Cerebellar nuclear complex (tissue), 1 donor: ENCODE measurements at places on chromosomes 7 and 10.

DNA sequence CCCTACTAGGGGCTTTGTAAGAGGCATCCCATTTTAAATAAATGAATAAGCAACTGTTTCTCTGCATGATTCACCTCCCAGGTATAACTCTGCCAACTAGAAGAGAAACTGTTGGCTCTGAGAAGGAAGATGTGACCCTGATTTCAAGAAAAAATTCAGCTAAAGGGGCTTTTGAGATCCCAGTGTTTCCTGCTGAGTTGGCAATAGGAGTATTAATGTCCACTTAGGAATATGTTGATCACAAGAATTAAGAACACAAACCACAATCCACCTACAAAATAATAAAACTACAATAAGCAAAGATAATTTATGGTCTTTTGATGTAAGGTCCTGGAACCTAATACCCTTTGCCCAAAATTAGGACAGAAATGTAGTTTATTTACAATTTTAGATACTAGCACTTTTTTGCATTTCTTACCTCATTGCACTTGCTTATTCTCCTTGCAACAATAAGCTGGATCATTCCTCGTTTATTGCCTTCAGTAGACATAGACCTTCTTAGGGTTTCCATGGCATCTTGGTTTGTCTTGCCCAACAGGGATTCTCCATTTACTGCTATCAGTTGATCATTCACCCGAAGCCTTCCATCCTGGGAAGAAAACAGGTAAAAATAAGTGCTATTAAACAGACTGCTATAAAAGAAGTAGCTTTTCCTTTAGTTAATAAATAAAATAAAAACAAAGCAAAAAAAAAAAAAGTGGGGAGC is 456.2 kb downstream of the PARD3 start:
- DNase-seq, result no peak

DNA sequence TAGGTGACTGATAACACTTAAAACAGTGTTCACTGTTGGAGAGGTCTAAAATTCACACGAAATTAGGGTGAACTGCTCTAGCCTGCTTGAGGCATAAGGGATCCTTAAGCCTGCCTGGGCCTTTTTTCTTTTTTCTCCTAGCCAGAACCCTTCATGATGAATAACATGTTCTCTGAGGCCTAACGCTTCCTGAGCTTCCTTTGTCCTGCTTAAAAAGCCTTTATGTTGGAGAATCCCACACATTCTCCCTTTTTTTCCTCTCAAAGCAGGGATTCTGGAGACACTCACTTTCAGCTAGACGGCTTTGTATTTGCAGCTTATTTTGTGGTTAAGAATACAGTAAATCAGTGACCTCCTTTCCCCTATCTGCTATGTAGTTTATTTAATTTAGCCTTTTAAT is 354.7 kb upstream of the PHF14 start:
- DNase-seq, result no peak

DNA sequence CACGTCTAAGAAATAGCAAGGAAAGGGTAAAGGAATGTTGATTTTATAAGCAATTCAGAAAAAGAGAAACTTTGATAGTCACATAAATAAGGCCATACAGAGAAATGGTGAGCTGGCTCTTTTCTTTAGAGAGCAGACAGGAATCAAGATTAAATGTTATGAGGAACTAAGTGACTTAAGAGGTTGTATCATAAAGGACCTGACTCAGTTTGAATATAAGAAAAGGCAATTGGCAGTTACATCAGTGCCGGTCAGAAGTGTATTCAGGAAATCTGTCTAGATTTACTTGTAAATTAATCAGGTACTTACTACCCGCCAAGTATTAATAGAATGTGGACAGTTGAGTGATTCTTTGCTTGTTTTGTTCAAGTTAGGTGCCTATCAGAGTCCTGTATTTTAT is 2.1 kb downstream of the MRPL32 start:
- no peak for DNase-seq

DNA sequence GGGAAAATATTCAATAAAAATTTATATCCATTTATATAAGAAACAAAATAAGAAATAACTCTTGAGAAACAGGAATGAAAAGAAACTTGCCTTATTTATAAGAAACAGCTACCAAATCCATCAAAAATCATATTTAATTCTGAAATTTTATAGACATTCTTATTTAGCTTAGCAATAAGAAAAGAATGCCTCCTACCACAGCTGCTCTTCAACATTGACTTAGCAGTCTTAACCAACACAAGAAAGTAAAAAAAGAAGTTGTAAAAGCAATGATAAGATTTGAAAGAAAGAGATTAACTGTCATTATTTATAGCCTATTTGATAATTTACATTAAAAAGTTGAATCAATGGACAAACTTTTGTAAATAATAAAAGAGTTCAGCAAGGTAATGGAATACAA is 212.8 kb downstream of the ZNF365 start:
- no peak for DNase-seq

DNA sequence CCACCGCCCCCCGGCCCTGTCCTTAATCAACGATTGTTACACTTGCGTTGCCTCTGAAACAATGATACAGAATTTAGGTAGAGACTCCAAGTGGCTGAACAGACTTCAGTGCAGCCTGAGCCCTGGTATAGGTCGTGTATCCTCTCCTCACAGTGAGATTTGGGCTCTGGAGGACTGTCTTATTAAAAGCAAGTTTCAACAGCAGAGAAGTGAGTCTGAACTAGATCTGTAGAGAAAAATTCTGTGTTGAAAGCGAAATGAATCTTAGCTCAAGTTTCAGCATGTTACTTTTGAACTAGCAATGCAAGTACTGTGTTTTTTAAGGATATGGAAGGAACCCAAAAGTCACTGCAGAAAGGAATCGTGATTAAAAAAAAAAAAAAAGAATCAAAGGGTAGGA is 103.1 kb downstream of the HOXA1 start:
- no peak for DNase-seq

GRCh38 chr7:39832519-39833085 is 117.5 kb upstream of the CDK13 start:
- no peak for DNase-seq

- DNase-seq, result no peak
Measured at GRCh38 chr10:76736392-76736791, 901.2 kb downstream of the KCNMA1 start.

DNA sequence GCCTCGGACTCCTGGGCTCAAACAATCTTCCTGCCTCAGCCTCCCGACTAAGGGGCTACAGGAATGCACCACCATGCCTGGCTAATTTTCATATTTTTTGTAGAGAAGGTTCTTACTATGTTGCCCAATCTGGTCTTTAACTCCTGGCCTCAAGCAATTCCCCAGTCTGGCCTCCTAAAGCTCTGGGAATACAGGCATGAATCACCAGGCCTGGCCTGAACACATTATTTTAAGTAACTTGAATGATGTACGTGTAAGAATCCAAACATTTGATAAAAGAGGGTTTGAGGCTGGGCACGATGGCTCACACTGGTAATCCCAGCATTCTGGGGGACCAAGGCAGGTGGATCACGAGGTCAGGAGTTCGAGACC is 13.0 kb upstream of the BAMBI start:
- DNase-seq, result no peak

- DNase-seq, result no peak
Measured at GRCh38 chr10:3528271-3528670, 256.7 kb downstream of the KLF6 start.

- DNase-seq, result no peak
Measured at GRCh38 chr7:77238703-77239136, 39.1 kb upstream of the FGL2 start.

DNA sequence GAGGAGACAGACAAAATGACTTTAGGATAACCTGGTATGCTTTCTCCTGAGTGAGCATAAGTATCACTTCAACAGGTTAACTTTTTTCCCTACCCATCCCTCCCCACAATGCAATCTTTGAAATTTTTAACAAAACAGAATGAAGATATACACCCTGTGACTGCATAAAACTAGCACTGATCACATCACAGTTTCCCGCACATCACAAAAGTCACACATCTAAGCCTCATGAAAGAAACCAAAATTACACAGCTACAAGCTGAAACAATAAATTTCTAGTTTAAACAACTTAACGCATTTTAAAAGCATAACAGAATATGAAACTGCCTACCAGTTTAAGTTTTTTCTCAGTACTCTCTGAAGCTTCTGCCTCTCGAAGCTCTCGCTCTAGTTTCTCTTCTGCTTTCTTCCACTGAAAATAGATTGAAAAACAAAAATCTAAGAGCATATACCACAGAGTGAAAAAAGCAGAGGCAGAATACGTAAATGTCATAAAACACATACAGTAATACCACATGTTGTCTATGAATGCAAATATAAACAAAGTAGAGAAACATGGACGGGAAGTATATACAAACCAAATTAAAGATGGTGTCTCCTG is 18.1 kb downstream of the NOC3L start:
- no peak for DNase-seq

DNA sequence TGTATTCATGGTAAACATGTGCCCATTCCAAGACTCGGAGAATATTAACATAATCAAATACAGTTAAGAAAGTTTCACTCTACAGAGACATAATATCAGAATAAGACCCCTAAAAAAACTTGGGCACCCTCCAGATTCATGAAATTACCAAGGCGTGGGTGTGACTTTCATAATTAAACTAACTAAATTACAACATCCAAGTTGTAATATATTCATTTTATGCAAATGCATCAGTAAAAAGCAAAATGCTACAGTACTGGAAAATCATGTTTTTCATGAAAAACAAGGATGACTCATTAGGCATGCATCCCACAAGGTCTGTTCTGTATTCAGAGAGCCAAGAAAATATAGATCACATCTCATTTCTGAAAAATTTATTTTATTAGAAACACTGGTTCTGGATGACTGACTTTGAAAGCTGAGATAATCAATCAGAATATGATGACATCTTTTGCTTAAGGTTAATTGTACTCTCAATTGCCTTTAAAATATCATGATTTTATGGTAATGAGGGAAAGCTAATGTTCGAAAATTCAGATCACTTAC is 248.8 kb upstream of the SMIM30 start:
- no peak for DNase-seq

- DNase-seq, result no peak
Measured at GRCh38 chr7:79719216-79719615, 265.7 kb upstream of the MAGI2 start.

DNA sequence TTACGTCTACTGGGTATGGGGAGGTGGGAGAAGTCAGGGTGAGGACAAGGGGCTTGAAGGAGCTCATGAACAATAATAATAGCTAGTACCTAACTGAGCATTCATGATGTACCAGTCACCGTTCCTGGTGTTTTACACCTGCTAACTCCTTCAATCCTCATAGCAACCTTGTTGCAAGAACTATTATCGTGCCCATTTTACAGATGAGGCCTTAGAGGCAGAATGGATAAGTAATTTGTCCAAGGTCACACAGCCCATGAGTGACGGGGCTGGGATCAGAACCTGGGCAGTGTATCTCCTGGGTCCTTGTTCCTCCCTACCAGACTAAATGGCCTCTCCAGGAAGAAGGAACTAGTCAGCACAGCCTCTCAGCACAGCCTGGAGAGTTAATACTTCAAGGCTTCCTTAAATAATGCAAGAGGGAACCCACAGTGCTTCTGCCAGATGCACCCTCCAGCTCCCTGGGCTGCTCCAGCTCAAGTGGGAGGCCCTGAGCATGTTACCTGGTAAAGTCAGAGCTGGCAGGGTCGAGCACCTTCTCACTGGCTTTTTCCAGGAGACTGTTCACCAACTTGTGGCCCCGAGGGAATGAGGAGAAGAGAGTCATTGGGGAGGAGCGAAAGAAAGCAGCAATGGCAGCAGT is 28.8 kb downstream of the RRP12 start:
- DNase-seq, result no peak

DNA sequence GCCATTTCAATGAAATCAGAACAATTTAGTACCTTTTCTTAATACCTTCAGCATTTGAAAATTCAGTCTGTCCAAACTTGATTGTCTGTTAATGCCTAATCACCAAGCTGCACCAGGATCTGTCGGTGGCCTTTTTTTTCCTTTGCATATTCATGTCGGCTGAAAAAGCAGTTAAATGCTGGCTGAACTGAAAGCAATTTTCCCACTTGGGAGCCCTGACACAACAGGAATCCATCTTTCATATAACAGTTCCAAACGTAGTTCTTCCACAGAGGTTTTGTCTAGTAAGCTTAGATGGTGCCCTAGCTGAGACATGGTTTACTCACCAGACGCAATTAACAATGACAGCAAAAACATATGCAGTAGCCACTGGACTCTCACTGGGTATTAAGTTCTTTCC is 83.6 kb upstream of the CHCHD3 start:
- no peak for DNase-seq

- DNase-seq, result peak; percentile 26
Measured at GRCh38 chr7:106153891-106154449, 41.9 kb upstream of the SYPL1 start.

- peak; percentile 95 for DNase-seq
Measured at GRCh38 chr7:102412548-102412947, 16.4 kb downstream of the PRKRIP1 start.

DNA sequence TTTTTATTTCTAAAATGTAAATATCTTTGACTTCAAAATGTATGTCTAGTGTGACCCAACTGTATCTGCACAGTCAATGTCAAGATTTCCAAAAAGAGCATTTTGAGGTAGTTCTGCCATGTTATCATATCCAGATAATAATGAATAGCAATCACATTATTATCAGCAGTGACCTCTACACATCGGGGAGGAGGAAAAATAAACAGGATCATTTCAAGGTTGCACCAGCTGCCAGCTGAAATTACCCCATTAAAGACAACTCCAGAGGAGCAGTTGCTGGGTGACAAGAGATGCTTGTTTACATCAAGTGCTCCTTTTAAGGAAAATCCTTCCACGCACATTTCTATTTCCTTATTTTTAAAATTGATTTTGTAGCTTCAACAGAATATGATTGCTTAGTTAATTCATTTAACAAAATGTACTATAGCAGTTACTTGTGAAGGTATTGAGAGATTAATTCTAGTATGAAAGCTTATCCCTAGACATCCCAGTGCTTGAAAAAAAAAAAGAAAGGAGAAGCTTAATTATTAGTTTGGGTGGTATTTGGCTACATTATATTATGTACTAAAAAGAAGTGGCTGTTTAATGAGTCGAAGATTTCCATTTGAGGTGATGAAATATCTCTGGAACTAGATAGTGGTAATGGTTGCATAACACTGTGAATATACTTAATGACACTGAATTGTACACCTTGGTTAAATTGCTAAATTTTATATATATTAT is 19.3 kb upstream of the SLC35G1 start:
- DNase-seq, result no peak

- DNase-seq, result no peak
Measured at GRCh38 chr7:108492742-108493141, 33.2 kb downstream of the PNPLA8 start.

DNA sequence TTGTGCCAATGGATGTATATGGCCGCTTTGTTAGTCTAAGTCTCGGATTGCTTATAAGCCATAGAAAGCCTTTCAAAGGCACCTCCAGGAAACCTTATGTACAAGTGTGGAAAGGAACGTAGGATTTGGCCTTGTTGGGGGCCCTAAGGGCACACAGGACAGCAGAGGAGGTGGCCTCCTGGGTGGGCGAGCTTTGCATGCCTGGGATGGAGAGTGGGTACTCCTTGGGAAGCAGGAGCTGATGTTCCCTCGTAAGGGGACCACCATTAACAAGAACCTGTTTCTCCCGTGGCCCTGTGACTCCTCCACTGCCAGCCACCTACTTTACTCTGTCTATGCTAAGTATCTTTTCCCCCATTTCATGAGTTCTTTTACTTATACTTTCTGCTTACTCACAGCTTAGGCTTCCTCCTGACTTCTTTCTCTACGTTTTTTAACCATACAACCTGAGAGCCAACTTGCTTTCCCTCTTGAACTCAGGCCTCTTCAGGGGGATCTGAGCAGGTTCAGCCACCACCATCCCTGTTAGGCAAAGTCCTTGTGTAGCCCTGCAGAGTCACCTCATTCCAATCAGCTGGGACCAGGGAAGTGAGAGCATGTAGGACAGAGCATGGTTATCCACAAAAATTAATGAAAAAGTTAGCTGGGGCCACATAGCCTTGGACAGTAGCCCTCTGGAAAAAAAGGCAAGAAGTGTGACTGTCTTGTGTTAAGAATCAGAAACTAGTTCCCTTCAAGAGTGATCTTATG is 118.9 kb downstream of the NEBL start:
- no peak for DNase-seq
